Spinal cord (tissue), 10 donors: ENCODE measurements at places on chromosomes 3 and 15. TPM values are rescaled to one million over a fixed set of nuclear protein-coding genes. Genes with fewer than 3 reads are reported as not detected.

Gene RHOV
- total RNA-seq = 1.7 TPM

Gene FGF7
- total RNA-seq = 10.4 TPM

GRCh38 chr3:144556392-144556791, 584.8 kb downstream of the DIPK2A start:
- DNase-seq = no peak

GRCh38 chr3:145188079-145188770, 972.8 kb downstream of the PLOD2 start:
- DNase-seq = no peak

DNA sequence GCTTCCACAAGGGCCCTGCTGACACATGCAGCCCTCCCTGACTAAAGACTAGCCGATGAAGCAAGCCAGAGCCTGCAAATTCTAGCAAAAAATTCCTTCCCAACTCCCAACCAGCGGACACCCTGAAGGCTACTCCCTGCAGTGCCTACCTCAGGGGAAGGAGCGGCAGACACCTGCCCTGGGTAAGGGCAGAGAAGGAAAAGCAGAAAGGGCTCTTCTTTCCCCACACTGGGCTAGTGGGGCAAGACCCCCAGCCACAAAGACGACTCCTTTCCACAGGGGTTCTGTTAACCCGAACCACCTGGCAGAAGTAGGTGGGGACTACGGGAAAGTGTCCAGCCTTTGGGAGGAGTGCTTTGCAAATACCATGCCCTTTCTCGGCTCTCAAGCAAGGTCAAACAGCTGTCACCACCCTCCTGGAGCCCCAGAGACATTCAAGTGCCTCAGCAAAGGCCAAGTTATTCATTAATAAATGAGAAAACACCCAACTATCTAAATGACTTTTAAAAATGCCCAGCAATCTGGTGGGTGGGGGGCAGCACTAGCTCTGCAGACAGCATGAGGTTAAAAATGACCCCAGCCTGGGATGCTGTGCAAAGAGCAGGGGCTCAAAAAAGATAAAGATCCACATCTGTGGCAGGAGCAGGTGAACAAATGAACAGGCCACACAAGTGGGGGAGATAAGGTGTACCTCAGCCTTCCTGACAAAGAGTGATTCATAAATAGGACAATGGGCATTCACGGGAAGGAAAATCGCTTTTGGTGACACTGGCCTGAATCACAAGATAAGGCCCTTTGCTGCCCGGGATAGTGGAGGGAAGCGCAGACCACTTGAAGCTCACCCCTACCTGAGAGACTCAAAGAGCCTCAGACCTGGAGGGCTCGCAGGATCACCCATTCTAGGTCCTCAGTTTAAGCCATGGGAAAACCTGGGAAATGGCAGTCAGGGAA, 33.0 kb downstream of the CCDC12 start:
- DNase-seq = no peak

GRCh38 chr3:57078344-57078634, 17.8 kb downstream of the SPATA12 start:
- DNase-seq = peak; percentile 71

GRCh38 chr15:59587085-59587826, 24.3 kb upstream of the GCNT3 start:
- DNase-seq = no peak

Gene SHISA5
- total RNA-seq = 40.9 TPM

Gene MAP1A
- total RNA-seq = 71.6 TPM

DNA sequence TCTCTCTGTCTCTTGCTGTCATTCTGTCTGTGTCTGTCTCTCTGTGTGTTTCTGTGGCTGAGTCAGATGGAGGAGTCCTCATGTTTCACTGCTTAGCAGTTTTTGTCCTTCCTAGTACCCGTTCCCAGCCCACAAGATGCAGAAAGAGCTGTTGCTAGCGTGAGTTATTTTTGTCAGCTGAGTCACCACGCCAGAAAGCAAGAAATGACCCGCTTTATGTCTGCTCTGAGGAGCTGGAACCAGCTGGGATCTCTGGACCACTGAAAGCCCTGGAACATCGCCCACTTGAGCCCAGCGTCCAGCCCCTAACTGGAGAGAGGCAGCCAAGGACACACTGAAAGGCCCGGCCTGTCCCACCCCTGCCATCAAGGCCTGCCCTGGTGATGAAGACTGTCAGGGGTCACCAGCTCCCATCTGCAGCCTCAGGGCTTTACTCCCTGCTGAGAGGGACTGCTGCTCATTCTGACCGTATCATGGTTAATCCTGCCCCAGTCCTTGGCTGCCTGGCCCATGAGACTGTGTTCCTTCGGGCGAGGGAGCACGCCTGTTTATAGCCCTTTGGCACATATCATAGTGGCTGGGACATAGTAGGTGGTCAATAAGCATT, 101.7 kb upstream of the TPM1 start:
- DNase-seq = peak; percentile 22

DNA sequence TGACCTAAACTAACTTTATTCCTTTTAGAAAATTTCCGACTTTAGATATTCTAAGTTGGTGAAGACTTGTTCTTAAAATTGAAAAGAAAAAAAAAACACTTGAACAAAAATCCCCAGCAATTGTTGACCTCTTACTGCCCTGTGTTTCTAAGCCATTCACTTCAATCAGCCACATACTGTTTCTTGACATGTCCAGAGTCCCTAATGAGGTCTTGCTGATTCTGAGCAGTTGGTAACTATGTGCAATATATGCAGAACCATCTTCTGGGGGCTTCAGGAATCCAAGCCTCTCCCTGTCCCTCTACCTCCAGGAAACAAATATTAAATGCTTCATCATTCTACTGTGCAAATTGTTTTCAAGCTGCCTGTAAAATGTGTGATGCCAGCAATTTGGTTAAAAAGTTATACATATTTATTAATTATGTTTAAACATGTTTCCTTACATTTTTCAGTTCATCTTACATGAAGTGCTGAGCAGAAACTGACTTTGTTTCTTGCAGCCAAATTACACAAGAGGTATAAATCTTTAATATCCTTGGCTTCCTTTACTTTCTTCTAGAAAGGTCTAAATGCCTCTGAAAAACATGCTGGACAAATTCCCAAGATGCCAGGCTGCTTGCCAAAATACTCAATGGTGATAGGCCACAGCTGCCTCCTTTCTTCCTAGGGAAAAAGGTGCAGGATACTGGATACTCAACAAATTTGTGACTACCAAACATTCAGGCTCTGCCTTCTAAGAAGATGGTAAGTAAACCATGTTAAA, 19.8 kb upstream of the GYG1 start:
- DNase-seq = no peak

GRCh38 chr3:195768414-195768813, 43.3 kb downstream of the MUC4 start:
- no peak for DNase-seq

Gene EMC7
- total RNA-seq = 40.5 TPM

- DNase-seq = no peak
Observed at GRCh38 chr15:74531144-74531811, 9.7 kb upstream of the ARID3B start.

- DNase-seq = no peak
Observed at GRCh38 chr3:128787256-128788253, 61.6 kb downstream of the RAB7A start.

Gene CACNA2D2
- total RNA-seq = 27.0 TPM

DNA sequence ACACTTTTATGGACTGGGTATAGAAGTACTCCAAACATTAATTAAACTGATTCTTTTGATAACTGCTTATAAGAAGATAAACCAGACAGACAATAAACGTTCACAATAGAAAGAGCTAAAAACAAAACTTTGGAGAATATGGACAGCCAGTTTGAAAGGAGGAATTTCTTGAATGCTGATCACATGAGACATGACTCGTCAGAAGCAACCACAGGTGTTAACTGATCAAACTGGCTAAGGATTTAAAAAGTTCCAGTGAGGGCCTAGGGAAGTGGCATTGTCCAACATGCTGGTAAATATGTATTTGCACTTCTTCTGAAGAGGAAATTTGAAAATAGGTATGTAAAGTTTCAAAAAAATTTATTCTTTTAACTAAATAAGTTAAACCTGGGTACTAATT, 29.4 kb upstream of the AP3B2 start:
- DNase-seq = no peak

DNA sequence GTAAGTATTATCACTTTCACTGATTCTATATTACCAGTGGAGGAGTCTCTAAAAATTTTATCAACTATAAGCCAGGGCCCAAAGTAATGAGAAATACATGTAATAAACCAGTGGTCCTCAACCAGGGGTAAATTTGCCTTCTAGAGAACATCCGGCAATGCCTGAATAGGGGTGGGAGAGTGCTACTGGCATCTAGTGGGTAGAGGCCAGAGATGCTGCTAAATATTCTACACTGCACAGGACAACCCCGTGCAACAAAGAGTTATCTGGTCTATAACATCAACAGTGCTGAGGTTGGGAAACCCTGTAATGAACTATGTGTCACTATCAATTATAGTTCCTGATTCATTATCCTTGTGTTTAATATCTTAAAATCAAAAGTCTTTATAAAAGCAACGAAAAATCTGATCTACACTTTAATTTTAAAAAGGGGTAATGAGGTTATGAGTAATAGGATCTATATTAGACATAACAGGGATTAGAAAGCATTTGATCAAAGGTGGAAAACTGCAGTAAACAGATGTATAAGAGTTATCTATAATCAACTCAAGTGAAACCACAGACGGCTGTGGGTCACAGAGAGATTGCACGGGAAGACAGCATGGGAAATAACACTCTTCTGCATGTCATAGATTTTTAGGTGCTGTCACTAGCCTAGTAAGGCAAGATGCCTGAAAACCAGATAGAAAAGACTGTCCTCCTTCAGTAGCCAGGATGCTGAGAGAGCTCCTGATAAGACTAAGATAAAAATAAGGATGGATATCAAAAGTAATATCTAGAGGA, 2.0 kb downstream of the LYSMD2 start:
- no peak for DNase-seq

GRCh38 chr15:69215314-69216035, 55.0 kb downstream of the GLCE start:
- DNase-seq = no peak

Gene KIF23
- total RNA-seq = 21.0 TPM

DNA sequence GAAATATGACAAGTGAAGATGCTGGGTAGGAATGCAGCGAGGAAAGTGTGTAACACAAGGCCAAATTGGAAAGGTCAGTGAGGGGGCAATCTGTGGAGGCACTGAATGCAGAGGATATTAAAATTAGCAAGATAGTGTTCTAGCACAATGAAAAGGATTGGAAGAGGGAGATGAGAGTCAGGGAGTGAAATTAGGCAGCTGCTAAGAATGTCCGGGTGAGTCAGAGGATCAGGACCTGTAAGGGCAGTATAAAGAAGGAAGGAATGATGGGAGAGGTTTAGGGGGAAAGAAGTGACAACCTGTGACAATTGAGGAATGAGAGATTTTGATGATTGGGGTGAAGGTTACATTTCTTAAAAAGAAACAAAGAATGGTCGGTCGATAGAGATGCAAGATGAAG, 103.5 kb downstream of the UBE3A start:
- DNase-seq = no peak

DNA sequence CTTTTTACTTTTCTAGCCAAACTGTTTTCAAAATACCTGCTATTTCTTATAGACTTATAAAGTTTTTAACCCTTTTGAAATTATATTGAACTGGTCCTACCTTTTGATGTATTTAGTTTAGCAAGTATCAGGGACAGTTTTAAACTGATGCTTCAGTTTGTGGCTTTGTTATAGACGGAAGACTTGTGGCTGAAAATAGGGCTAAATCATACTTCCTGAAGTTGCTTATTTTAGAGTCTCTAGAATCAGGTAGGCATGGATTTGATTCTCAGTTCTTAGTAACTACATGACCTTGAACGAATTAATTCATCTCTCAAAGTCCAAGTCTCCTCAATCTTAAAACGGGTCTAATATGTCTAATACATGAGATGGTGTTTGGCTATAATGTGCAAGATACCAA, 322.8 kb downstream of the RAP2B start:
- no peak for DNase-seq

Gene NCBP2
- 53.3 TPM for total RNA-seq
